ENCODE measurements at places on chromosomes 12 and 14.

DNA sequence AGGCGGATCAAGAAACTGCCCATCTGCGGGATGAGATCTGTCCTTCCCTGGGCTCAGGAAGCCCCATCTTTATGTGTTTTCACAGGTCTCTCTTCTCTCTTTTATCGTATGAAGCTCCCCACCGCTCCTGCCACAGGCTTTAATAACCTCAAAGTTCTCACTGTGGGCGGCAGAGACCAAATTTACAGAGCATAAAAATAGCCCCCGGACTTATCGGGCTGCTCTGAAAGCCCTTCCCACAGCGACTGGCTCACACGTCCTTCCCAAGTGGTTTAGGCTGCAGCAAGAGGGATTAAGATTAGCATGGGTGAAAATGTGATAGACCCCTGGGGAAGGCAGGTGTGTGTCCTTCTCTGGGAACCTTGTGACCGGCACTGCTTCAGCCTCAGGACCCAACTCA, 47.8 kb downstream of the TESC start:
- no peak for DNase-seq

- DNase-seq, result no peak
Observed at GRCh38 chr12:108587826-108588225, 10.1 kb downstream of the TMEM119 start.

DNA sequence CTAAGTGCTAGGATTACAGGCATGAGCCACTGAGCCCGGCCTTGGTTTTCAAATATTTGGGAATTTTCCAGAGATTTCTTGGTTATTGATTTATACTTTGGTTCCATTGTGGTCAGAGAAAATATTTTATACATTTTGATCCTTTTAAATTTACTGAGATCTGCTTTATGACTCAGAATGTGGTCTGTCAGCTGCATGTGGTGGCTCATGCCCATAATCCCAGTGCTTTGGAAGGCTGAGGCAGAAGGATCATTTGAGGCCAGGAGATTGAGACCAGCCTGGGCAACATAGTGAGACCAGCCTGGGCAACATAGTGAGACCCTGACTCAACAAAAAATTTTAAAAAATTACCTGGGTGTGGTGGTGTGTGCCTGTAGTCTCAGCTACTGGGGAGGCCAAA, 49.8 kb downstream of the ADCK1 start:
- DNase-seq, result no peak

- DNase-seq, result no peak
Observed at GRCh38 chr12:82857911-82858533, 171.3 kb downstream of the TMTC2 start.

GRCh38 chr12:42421844-42422779, 96.1 kb downstream of the PPHLN1 start:
- DNase-seq, result no peak
